ENCODE measurements at places on chromosomes 7 and 10. TPM values are rescaled to one million over a fixed set of nuclear protein-coding genes. Genes with fewer than 3 reads are reported as not detected.

DNA sequence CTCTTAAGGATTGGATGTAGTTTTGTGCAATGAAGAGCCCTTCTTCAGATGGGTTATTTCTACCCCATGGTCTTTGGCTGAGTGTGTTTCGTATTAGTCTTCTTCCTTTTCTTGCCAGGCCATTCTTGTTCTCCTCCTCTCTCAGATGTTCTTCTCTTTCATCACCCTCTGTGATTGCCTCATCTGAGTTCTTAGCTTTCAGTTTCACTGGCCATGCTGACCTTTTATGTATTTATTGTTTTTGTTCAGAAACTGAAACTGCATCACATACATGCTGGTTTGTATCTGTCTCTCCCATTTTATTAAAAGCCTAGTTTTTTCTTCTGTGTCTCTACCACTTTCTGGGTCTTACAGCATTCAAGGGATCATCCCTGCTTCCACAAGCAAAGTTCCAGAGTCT is 21.7 kb upstream of the PCGF5 start:
- DNase-seq = peak; percentile 19

DNA sequence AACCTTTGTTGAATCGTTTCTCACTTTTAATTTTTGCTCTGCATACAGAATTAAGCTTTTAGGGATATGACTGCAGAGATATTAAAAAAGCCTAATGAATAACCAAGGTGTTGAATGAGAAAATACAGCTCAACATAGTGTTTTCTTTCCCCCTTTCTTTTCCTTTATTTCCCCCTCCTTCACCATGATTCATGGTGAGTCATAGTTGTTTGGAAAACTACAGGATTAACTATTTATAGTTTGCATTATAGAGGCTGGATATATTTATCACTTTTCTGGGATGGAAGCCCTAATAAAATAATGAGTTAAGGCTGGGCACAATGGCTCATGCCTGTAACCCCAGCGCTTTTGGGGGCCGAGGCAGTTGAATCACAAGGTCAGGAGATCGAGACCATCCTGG is 115.0 kb downstream of the DNAJB9 start:
- no peak for DNase-seq

Gene ASB10
- not detected for total RNA-seq

DNA sequence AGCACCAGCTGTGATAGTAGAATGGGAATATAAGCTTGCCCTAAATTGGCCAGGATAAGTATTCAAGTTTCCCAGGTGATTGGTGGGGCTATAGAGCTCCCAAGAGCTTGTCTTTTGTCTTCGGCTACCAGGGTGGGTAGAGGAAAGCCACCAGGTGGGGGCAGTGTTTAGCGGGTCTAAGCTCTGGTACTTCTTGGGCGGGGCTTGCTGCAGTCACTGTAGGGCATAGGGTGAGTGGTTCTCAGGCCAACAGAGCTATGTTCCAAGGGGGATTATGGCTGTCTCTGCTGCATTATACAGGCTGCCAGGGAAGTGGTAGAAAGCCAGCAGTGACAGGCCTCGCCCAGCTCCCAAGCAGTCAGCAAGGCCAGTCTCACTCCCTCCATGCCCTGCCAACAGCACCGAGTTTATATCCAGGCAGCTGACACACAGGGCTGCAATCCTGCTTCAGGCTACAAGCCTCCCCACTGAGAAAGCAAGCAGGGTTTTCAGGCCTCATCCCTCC is 110.7 kb downstream of the ZNF467 start:
- peak; percentile 43 for DNase-seq

DNA sequence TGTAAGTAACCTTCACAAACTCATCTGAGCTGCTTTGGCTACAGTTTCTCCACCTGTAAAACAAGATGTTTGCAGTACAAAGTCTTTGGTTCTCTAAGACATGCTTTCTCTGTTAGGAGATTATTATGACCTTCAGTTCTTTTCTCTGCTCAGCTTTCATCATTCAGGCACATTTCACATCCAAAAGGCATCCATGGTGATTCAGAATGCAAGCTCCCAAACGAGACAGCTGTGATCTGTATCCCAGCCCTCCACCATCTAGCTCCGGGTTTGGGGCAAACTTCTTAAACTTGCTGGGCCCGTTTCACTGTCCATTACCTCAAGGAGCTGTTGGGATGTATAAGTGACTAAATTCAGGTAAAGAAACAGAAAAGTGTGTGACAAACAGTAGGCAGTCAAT is 95.8 kb upstream of the COL1A2 start:
- no peak for DNase-seq

DNA sequence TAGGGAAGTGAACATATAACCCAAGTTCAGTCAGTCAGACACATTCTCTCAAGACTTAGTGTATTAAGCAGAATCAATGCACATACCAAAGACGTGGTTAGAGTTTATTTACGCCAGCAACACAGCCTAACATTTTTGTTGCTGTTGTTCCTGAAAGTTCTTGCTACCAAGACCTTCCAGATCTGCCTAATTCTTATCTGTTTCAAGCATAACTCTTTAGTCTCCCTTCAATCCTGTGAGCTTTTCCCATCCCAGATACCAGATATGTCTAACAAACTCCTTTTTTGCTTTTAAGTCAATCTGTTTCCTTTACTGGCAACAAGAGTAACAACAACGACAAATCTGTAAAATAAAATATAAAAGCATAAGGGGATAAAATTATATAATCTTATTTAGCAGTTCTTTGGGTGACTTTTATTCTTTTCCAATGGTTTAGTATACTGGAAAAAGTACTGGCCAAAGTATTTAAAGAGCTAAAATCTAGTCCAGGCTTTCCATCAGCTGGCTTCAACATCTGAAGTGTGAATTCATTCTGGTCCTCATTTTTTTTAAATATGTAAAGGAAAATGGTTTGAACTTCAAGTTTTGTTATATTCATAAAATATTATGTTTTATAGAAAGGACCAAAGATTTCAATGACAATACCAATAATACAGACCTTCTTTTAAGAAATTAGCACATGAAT is 193.8 kb downstream of the IMMP2L start:
- no peak for DNase-seq

Gene FZD1
- total RNA-seq = 0.70 TPM

Gene OR2F2
- not detected for total RNA-seq

Gene GRM3
- not detected for total RNA-seq

GRCh38 chr10:43287056-43288007 is 20.5 kb upstream of the RASGEF1A start:
- peak; percentile 66 for DNase-seq

Gene FBXL13
- 0.54 TPM for total RNA-seq

- no peak for DNase-seq
These were observed 358.7 kb upstream of the MYO3A start for GRCh38 chr10:25575343-25575742.

Gene NEUROD6
- total RNA-seq = not detected

DNA sequence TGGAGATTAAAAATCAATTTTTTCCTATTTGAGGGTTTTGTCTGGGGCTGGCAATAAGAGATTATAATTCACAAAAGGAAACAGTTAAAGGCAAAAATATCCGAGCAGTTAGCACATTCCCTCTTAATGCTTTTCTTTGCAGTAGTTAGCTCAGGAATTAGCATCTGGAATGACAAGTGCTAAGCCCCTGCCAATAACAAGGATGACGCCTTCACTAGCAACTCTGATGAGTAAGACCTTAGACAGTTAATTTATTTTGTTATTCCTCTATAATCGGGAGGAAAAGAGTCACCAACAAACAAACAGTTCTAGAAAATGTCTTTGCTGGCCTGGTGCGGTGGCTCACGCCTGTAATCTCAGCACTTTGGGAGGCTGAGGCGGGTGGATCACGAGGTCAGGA is 151.3 kb downstream of the TRIL start:
- no peak for DNase-seq

Gene PNLIPRP2
- total RNA-seq = not detected

Gene TLX1
- not detected for total RNA-seq

Gene CASP7
- 20.7 TPM for total RNA-seq

Gene POLR2J2
- total RNA-seq = 21.5 TPM

Gene DGKI
- 30.2 TPM for total RNA-seq

Gene TMEM273
- total RNA-seq = 16.2 TPM

DNA sequence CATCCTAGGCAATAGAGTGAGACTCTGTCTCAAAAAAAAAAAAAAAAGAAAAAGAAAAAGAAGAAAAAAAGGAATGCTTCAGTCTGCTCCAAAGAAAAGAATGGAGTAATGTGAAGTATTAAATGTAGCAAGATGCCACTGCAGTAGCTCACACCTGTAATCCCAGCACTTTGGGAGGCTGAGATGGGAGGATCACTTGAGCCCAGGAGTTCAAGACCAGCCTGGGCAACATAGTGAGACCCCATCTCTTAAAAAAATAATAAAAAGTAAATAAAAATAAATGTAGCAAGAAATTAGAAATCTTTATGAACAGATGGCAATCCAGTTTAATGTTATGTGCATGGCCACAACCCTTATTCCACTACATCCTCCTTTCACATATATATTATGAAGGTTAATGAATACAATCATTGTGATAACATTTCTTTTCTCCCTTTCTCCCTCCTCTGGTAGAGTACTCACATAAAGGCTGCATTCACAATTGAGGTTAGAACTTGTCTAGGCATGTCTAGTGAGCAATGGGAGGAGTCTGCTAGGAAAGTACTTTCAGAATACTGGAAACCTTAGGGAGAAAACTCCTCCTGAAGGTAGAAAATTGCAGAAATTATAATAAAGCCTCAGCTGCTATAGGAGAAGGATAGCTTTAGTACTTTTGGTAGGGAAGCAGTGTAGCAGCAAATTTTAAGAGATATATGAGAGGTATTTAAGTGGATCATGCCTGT is 20.4 kb downstream of the KLLN start:
- DNase-seq = no peak

DNA sequence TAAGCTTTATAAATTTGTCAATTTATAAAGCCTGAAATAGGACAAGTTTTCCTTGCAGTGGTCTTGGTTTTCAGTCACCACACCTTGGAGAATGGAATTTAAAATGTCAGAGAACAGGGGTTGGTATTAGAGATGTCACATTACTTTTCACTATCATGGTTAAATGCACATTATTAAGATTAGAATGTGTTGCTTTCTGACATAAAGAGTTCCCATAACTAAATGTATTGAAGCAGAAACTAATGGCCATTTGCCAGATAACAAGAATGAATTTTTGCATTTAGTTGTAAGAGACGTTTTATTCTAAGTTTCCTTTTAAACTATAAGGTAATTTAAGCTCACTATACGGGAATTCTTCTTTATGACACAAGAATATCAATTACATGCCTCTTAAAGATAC is 172.3 kb downstream of the ARL4A start:
- DNase-seq = no peak

DNA sequence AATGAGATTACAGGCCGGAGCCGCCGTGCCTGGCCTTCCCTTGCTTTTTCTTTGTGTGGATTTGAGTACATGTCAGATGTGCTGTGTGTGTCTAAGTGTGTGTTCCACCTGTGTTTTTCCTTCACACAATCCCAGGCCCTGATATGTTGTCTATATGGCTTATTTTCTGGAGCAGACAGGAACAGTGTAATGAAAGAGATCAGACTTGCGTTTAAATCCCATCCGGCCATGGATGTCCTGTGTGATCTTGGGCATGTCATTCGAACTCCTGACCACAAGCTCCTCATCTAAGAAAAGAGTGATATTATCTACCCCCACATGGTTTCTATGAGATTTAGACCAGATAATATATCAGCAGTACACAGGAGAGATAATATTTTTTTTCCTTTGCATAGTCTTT is 37.2 kb downstream of the APBB1IP start:
- no peak for DNase-seq

DNA sequence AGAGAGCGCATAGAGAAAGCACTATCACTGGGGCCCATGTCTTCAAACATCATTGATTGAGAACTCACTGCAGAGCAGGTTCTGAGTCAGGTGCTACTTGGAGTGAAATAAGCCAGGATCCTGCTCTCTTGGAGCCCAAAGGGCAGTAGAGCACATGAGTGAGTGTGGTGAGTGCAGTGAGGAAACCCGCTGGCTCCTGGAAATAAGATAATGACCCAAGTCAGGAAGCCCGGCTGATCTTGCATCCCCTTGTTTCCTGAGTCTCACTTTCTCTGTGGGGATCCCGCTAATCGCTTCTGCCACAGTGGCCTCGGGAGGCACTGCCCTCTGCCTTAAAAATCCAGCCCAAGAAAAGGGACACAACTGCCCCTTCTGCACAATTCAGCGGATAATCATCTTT is 7.1 kb upstream of the FAM107B start:
- DNase-seq = no peak

- DNase-seq = no peak
These were observed 14.8 kb downstream of the TSPAN14 start for GRCh38 chr10:80468806-80469421.

- no peak for DNase-seq
These were observed 334.9 kb downstream of the ELMO1 start for GRCh38 chr7:37113661-37114355.

Gene CPA1
- total RNA-seq = not detected

Gene SRPK2
- 56.4 TPM for total RNA-seq

DNA sequence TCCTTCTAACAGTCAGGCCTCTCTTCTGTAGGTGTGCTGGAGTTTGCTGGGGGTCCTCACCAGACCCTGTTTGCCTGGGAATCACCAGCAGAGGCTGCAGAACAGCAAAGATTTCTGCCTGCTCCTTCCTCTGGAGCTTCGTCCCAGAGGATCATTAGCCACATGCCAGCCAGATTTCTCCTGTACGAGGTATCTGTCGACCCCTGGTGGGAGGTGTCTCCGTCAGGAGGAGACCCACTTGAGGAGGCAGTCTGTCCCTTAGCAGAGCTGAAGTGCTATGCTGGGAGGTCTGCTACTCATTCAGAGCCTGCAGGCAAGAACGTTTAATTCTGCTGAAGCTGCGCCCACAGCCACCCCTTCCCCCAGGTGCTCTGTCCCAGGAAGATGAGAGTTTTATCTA is 611.1 kb upstream of the COBL start:
- DNase-seq = no peak

GRCh38 chr7:27420702-27421101 is 178.1 kb downstream of the EVX1 start:
- DNase-seq = no peak

DNA sequence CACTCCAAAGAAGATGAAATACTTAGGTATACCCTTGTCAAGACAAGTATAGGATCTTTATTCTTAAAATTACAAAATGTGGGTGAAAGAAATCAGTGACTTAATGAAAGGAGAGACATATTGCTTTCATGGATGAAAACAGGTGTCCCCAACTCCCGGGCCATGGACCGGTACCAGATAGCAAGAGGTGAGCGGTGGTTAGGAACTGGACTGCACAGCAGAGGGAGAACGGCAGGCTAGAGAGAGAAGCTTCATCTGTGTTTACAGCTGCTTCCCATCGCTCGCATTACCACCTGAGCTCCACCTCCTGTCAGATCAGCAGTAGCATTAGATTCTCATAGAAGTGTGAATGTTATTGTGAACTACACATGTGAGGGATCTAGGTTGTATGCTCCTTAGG is 408.9 kb downstream of the CALN1 start:
- no peak for DNase-seq

Gene ANKRD30A
- not detected for total RNA-seq

Gene FXYD4
- total RNA-seq = 0.44 TPM

DNA sequence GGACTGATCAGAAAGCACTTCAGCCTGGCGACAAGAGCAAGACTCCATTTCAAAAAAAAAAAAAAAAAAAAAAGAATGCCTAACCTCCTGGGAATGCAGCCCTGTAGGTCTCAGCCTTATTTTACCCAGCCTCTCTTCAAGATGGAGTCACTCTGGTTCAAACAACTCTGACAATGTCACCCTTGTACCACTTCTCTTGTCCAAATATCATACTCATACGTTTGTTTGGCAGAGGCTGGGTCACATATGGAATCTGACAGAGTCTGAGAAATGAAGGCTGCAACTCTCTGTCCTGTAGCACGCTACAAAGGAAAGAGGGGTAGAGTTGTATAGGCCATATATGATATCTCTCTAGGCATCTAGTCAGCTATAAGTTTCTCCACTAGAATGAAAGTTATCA is 58.6 kb upstream of the GSAP start:
- DNase-seq = no peak

All from activated T-helper 1 cell treated with anti-CD3 and anti-CD28 coated beads, Interleukin-12 subunit alpha, Interleukin-12 subunit beta, Interleukin-2, Interleukin-4 antibody, amounts not matched to agents 30 ng/mL and 10 ng/mL and 1 ng/mL, durations not matched to agents 14 hours and 24 hours and 36 hours (primary cell).